HS-27A (cell line): ENCODE measurements at places on chromosomes 13 and 19.

- DNase-seq = no peak
These were observed 41.3 kb downstream of the FLT3 start for GRCh38 chr13:28058866-28059613.

- DNase-seq = no peak
These were observed 194.1 kb downstream of the TDRD3 start for GRCh38 chr13:60590800-60591747.

- DNase-seq = no peak
These were observed 14.2 kb downstream of the FBXO46 start for GRCh38 chr19:45716359-45717130.

GRCh38 chr13:44283600-44283999 lies 90.0 kb upstream of the SERP2 start:
- no peak for DNase-seq

GRCh38 chr13:44191504-44192171 lies 182.0 kb upstream of the SERP2 start:
- DNase-seq = no peak

GRCh38 chr13:25707726-25708125 lies 336.0 kb downstream of the ATP8A2 start:
- DNase-seq = no peak

DNA sequence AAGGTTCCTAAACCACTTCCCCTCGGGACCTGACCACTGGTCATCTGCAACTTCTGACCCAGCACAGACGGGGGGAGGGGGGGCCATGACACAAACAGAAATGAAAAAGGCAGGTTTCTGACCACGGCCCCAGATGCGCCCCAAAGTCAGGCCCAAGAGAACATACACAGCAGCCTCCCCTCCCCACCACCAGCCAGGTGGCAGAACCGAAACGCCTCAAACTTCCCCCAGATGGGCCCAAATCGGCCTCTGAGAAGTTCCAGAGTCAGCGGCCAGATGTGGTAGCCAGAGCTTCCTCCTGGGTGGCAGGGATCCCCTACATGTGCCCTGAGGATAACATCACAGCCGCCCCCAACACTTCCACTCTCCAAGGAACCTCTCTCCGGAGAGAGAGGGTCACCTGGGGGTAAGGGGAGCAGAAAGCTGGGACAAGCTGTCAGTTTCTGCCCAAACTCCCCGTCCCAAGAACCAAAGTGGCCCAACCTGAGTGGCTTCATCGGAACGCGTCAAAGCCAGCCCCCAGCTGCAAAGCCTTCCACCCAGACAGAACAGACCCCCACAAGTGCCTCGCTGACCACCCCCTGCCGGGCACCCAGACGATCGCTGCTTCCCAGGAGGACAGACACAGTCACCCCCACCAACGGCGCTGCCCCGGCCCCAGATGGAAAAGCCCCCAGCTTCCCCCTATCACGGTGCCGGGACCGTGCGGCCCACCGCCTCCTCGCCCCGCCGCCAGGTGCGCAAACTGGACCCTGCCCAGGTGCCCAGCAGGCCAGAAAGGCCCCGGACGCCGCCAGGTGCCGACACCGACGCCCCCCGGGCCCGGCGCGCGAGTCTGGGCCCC lies 800 bp downstream of the ELL start:
- peak; percentile 24 for DNase-seq

- DNase-seq = no peak
These were observed 107.5 kb downstream of the KLF12 start for GRCh38 chr13:74026753-74027152.

GRCh38 chr13:98557937-98558792 lies 18.7 kb downstream of the STK24 start:
- no peak for DNase-seq

DNA sequence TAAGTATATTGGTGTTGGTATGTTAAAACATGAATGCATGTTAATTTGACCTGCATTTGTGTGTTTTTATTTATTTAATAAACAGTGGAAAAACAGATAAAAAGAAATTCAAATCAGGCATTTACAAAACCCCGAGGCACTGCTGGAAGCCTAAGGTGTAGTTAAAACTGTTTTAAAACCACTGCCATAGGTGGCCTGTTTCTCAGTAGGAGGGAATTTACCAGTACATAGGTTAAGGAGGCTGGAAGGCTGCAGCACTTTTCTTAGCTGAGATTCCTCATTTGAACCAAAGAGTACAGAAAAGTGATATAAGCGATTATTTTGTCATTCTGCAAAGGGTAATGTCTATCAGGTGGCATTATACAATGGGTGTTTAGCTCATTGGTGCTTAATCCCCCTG lies 99.6 kb downstream of the PAN3 start:
- no peak for DNase-seq

DNA sequence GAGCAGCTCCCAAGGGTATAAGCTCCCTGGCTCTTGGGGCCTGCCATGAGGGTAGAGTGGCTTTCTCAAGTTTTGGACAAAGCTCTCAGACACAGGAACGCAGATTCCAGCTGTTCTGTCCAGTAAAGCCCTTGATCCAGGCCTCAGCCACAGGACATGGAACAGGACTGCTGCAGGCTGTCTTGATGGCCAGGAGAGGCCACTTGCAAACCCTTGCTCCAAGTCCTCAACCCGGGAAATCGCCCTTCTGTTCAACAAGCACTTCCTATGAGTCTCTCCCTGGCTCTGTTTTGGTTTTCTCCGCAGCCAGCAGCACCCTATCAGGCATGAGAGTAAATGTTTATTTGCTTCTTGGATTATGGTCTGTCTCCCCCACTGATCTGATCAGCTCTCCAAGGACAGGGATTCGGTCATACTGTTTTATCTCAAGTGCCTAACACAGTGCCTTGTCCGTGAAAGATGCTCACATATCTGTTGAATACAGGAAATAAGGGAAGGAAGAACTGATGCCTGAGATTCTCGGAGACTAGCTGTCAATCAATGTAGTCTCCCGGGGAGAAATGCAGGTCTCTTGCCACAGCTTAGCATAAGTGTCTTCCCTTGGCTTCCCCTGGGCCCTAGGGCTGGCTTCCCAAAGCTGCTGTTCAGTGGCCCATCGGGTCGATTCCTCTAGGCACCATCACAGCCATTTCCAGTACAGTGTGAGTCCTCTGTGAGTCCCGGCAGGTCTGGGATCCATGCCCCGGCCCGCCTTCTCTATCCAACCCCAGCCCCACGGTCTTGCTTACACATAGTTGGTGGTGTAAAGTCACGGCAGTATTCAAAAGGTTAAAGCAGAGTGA lies 90.8 kb downstream of the TSHZ3 start:
- DNase-seq = no peak

GRCh38 chr19:14563989-14564651 lies 7.7 kb downstream of the NDUFB7 start:
- DNase-seq = no peak

- no peak for DNase-seq
These were observed 86.5 kb downstream of the COL4A1 start for GRCh38 chr13:110220471-110220870.

GRCh38 chr13:108407495-108407894 lies 138.0 kb downstream of the TNFSF13B start:
- DNase-seq = no peak

DNA sequence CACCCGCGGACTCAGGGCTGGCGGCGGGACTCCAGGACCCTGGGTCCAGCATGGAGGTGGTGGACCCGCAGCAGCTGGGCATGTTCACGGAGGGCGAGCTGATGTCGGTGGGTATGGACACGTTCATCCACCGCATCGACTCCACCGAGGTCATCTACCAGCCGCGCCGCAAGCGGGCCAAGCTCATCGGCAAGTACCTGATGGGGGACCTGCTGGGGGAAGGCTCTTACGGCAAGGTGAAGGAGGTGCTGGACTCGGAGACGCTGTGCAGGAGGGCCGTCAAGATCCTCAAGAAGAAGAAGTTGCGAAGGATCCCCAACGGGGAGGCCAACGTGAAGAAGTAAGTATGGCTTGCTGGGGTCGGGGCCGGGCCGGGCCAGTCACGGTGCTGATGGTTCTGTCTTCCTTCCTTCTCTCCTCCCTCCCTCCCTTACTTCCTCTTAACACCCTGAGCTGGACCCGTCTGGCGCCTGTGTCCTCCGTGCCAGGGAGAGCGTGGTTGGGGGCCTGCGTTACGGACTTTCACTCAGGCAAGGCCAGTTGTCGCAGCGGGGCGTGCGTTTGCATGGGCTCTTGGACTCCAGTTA lies 1.4 kb downstream of the STK11 start:
- DNase-seq = no peak

DNA sequence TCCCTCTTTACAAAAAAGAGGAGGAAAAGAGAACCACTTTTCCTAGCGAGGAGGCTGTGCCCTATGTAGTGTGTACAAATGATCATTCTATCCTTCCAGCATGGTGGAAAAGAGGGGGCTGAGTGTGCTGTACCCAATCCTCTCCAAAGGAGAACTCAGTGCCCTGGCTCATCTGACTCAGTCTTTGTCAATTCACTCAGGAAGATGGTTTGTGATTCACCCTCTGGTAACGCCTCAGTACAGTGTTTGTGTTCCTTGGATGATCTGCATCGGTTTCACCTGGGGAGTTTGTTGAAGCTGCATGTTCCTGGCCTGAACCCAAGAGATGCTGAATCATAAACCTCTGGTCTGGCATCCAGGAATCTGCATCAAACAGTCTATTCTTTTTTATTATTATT lies 18.3 kb upstream of the ENOX1 start:
- DNase-seq = no peak

GRCh38 chr19:41218615-41219507 lies at the start of gene AXL:
AXL (plus strand) TSS chr19:41219223; CDS start chr19:41219393, 170 bp downstream.
- peak; percentile 95 for DNase-seq

GRCh38 chr13:83372786-83373185 lies 509.5 kb downstream of the SLITRK1 start:
- DNase-seq = no peak

DNA sequence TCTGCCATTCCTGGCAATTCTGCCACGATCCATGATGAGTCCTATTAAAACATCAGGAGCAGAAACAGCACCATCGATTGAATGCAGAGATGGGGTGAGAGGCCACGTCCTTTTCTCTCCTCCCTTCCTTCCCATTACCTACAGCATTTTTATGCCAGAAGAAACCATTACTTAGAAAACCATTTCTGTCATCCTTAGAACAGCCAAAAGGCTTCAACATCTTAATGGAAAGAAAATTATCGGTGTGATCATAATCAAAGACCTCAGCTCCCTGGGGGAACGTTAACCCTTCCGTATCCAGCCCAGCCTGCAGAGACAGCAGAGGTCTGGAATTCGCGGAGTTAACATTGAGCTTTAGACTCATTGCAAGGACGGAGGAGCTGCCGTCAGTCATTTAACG lies 56.0 kb upstream of the SIAH3 start:
- no peak for DNase-seq

DNA sequence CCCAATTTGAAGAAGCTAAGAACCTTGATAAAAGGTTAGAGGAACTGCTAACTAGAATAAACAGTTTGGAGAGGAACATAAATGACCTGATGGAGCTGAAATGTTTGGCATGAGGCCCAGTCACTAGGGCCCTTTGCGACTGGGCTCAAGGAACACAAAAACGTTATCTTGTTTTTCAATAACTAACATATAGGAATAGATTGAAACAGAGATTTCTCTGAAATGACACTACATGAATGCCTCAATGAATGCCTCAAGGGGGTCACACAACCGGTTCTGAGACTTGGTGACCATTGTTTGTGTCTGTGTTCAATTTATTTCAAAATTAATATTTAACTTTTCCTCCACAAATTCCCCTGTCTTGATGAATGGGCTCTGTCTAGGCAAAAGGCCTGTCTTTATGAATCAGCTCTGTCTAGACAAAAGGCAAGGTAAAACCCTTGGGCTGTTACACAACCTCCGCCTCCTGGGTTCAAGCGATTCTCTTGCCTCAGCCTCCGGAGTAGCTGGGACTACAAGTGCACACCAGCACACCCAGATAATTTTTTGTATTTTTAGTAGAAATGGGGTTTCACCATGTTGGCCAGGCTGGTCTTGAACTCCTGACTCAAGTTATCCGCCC lies 932 bp upstream of the ZNF486 start:
- DNase-seq = no peak

DNA sequence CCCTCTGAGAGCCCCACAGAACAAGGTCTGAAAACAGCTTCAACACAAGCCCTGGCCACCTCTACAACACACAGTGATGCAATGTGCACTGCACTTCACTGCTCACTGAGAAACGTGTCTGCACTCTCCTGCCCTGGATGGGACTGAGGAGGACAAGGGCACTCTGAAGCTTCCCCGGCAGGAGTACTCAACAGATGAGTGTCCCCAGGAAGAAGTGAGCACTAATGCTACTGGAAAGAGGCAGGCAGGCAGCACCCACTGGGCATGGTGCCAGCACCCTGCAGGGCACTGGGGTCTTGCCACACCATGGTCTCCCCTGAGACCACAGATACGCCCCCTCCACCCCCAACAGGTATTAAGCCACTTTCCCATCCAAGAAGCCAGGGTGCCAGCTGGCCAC lies 17.7 kb upstream of the SLC35E1 start:
- DNase-seq = no peak

GRCh38 chr19:51822325-51822724 lies 27.4 kb downstream of the FPR3 start:
- DNase-seq = no peak

- DNase-seq = no peak
These were observed 4.9 kb downstream of the NPAS1 start for GRCh38 chr19:47024502-47024901.

GRCh38 chr13:36680913-36681312 lies 7.1 kb downstream of the SERTM1 start:
- DNase-seq = no peak

GRCh38 chr13:104580931-104581330 lies 1514.7 kb upstream of the SLC10A2 start:
- no peak for DNase-seq

DNA sequence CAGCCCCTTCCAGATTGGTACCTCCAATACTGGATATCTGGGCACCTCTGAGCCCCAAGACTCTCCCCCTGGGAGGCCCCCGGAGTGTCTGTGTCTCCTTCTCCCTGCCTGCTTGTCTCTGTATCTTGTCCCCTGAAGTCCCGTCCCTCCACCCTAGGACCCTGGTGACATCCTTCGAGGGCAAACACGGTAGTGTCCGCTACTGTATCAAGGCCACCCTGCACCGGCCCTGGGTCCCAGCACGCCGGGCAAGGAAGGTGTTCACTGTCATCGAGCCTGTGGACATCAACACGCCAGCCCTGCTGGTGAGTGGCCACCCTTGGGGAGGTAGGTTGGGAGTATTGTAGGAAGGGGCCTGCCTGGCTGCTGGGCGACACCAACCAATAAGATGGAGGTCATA lies 844 bp downstream of the ARRDC2 start:
- DNase-seq = no peak

DNA sequence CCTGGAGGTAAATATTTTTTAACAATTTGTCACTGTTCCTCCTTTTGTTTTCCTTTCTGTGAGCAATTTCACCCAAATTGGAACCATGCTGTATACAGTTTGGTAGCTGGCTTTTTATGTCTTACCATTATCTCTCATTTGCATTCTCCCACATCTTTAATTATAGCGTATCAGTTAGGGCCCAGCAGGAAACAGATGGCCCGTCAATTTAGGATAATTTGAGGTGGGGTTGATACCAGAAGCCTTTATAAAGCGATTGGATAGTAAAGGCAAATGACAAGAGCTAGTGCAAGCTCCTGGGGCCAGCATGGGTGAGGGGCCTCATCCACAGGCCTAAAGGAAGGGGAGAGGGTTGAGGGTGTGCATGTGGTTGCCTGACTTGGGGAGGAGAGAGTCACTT lies 3.8 kb upstream of the IFNL4 start:
- DNase-seq = no peak

GRCh38 chr19:43779147-43779819 lies 1.5 kb downstream of the KCNN4 start:
- no peak for DNase-seq
